ENCODE measurements at places on chromosomes 7 and 10. TPM values are rescaled to one million over a fixed set of nuclear protein-coding genes. Genes with fewer than 3 reads are reported as not detected.
A peak's percentile ranks its signal among the peaks of the same experiment; 100 is the strongest.

The CDK1 gene
- 1.8 TPM for total RNA-seq

The ADAP1 gene
- 11.7 TPM for total RNA-seq

The RAB18 gene
- total RNA-seq: 86.0 TPM

The POP7 gene
- total RNA-seq: 44.8 TPM

- H3K36me3 ChIP-seq: no peaks in the 10 kb centered on the region
- DNase-seq: no peak
- no peaks in the 10 kb centered on the region for H3K27me3 ChIP-seq
- no peak overlapping the region for H3K27ac ChIP-seq
- no peak overlapping the region for H3K4me3 ChIP-seq
These were observed 126.0 kb downstream of the SKIDA1 start for GRCh38 chr10:21399392-21400035.

DNA sequence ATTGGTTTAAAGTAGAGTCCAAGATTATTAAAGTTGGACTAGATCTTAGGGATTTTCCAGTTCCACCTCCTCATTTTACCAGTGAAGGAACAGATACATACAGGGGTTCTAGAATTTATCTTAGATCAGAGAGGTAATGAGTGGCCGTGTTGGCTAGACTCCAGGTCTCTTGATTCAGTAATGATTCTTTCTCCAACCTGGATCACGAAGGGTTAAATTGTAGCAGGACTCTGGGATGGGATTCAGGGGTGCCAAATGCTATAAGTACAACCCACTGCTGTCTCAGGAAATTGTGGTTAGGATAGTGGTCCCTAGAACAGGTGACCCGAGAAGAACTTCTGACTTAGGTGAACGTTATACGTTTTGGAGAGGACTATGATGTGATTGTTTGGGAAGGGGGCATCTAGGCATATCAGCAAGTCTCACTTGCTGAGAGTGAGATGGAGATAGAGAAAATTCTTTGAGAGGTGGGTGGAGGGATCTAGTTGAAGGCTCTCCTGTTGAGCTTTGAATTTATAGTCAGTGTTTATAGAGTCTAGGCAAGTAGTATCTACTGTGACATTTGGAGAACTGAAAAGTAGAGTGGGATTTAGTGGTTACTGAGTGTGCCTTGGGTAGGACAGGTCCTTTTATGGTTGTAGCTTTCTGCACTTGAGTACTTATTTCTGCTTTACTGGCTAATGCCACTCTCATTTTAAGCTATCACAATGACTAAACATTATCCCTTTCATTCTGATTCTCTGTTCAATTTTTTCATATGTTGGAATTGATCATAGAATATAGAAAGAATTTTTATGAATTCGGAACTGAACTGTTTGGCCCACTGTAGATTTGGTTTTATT lies 58.3 kb downstream of the ST7 start:
- peak overlapping the region; percentile 50 for H3K27ac ChIP-seq
- H3K27me3 ChIP-seq: no peaks in the 10 kb centered on the region
- no peak overlapping the region for H3K4me3 ChIP-seq
- no peaks in the 10 kb centered on the region for H3K36me3 ChIP-seq

GRCh38 chr7:13090959-13091358 lies 403.5 kb downstream of the ARL4A start:
- no peaks in the 10 kb centered on the region for H3K36me3 ChIP-seq
- DNase-seq: no peak
- H3K4me1 ChIP-seq: no peaks in the 10 kb centered on the region
- no peak overlapping the region for H3K27ac ChIP-seq

GRCh38 chr10:3324612-3325038 lies 152.0 kb upstream of the PITRM1 start:
- DNase-seq: no peak
- H3K27ac ChIP-seq: no peak overlapping the region
- H3K4me3 ChIP-seq: no peak overlapping the region
- no peaks in the 10 kb centered on the region for H3K27me3 ChIP-seq

- H3K36me3 ChIP-seq: no peaks in the 10 kb centered on the region
- peaks cover 11% of the 10 kb centered on the region for H3K4me1 ChIP-seq
- no peaks in the 10 kb centered on the region for H3K27me3 ChIP-seq
- no peak overlapping the region for H3K4me3 ChIP-seq
- DNase-seq: peak; percentile 87
These were observed 111.2 kb upstream of the KIAA1217 start for GRCh38 chr10:24097751-24098207.

- H3K36me3 ChIP-seq: peaks cover 79% of the 10 kb centered on the region
- no peaks in the 10 kb centered on the region for H3K4me1 ChIP-seq
- no peak overlapping the region for H3K4me3 ChIP-seq
- no peak overlapping the region for H3K27ac ChIP-seq
- no peak for DNase-seq
These were observed 26.4 kb upstream of the PPP3CB start for GRCh38 chr10:73522263-73522662.

GRCh38 chr7:96414931-96415292 lies 93.0 kb upstream of the SLC25A13 start:
- DNase-seq: peak; percentile 11
- no peaks in the 10 kb centered on the region for H3K27me3 ChIP-seq
- H3K4me3 ChIP-seq: no peak overlapping the region

- H3K36me3 ChIP-seq: no peaks in the 10 kb centered on the region
These were observed 66.3 kb upstream of the SLC25A13 start for GRCh38 chr7:96388166-96388565.

DNA sequence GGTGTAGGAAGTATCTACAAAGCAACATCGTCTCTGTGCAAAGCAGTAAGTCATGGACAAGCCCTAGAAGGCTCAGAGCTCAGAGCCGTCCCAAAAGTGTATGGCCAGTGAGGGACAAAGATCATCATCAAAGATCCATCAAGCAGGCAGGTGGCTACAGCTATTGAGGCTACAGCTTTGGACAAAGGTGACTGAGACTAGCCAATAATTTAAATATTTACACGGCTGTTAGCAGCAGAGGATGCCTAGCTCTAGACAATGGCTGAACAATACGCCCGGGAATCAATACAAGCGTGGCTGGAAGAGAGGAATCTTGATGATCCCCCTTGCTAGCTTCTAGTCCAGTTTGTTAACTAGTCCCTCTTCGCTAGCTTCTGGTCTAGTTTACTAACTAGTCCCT lies 17.9 kb downstream of the NMT2 start:
- DNase-seq: no peak
- no peaks in the 10 kb centered on the region for H3K36me3 ChIP-seq
- no peak overlapping the region for H3K4me3 ChIP-seq
- no peaks in the 10 kb centered on the region for H3K27me3 ChIP-seq

DNA sequence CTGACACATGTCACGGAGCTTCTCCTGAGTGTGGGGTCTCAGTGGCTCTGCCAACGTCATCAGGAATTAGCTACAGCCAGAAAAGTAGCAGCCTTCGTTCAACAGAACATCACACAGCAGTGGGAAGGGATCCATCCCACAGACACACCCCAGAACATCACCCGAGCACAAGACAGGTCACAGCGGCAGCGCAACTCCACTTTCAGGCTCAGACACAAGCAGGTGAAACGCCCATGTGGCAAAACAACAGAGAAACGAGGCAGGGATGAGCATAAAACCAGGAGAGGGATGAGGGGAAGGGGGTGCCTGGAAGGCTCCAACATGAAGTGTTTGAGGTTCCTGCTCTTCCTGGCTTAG lies 44.8 kb downstream of the CAMK2B start:
- H3K36me3 ChIP-seq: no peaks in the 10 kb centered on the region
- no peaks in the 10 kb centered on the region for H3K27me3 ChIP-seq
- no peak overlapping the region for H3K27ac ChIP-seq
- no peak overlapping the region for H3K4me3 ChIP-seq
- no peaks in the 10 kb centered on the region for H3K4me1 ChIP-seq

GRCh38 chr10:102269017-102269416 lies 23.7 kb downstream of the GBF1 start:
- H3K27me3 ChIP-seq: no peaks in the 10 kb centered on the region
- H3K27ac ChIP-seq: no peak overlapping the region
- H3K36me3 ChIP-seq: no peaks in the 10 kb centered on the region
- peaks cover 39% of the 10 kb centered on the region for H3K4me1 ChIP-seq
- H3K4me3 ChIP-seq: no peak overlapping the region

DNA sequence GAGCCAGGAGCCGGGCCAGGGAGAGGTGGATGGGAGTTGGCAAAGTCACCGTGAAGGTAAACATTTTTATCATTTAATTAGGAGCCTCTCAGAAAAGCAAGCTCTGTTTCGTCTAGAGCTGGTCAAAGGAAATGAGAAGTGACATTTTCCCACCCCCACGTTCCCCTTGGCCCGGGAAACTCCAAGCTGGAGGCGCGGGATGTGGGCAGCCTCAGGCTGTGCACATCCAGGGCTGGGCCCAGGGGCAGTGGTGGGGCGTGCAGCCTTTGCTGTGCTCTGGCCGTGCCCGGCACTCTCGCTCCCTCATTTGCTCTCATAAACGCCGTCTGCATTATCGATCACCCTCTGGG lies 135.6 kb upstream of the RET start:
- no peaks in the 10 kb centered on the region for H3K36me3 ChIP-seq
- H3K27ac ChIP-seq: no peak overlapping the region
- DNase-seq: no peak

DNA sequence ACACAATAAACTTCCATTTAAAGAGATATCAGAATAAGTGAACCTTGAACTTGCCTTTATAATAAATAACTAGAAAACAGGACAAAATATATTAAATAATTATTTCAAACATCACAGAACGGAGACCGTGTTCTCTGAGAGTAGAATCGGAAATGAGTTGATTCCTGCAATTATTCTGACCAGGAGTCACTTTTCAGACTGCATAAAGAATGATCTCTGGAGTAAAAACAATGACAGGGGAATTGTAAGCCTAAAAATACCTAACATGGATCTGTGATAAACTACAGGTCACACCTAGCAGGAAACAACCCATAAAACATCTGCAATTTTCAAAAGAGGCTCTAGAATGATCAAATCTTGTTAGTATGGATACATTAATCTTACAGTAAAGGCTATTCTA lies 577.5 kb upstream of the SORCS1 start:
- H3K4me1 ChIP-seq: no peaks in the 10 kb centered on the region
- H3K27me3 ChIP-seq: no peaks in the 10 kb centered on the region
- no peak overlapping the region for H3K4me3 ChIP-seq
- no peak overlapping the region for H3K27ac ChIP-seq

DNA sequence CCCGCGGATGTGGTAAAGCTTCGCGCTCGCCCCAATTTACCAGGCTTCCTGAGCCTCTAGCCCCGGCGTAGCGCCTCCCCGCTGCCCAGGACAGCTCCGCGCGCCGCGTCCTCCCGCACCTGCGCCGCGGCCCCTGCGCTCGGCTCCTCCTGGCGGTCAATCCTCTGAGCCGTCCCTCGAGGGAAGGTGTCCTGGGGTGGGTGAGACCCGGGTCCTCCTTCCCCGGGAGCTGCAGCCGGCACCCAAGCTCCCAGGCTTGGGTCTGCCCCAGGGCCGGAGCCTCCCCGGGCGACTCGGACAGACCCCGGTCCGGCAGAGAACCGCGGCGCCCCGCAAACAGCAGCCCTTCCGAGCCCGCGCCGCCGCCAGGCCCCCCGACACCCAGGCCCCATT lies 512 bp downstream of the OSBPL3 start:
- H3K27ac ChIP-seq: peak overlapping the region; percentile 89
- H3K4me1 ChIP-seq: peaks cover 3% of the 10 kb centered on the region
- no peaks in the 10 kb centered on the region for H3K36me3 ChIP-seq
- H3K27me3 ChIP-seq: no peaks in the 10 kb centered on the region

GRCh38 chr7:37945336-37945735 lies 24.9 kb downstream of the EPDR1 start:
- H3K27me3 ChIP-seq: no peaks in the 10 kb centered on the region
- H3K4me3 ChIP-seq: no peak overlapping the region
- no peak for DNase-seq
- H3K4me1 ChIP-seq: peaks cover 13% of the 10 kb centered on the region

DNA sequence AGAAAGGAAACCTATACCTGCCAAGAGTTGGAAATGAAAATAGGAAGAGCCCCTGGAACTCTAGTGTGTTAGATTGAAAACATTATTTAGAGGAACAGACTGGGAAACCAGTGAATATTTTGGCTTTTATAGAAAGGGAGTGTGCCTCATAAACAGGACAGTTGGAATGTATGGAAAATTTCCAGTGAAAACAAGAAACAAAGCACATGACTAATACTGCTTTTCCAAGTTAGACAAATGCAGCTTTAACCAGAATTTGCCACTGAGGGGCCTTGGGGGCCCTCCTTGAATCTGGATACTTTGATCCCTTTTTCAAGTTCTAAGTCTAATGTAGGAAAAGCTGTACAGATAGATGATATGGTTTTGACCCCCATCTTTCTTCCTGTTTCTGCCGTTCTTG lies 21.2 kb downstream of the ITGB8 start:
- no peaks in the 10 kb centered on the region for H3K27me3 ChIP-seq
- H3K36me3 ChIP-seq: no peaks in the 10 kb centered on the region
- H3K4me1 ChIP-seq: peaks cover 23% of the 10 kb centered on the region

GRCh38 chr10:61959814-61960213 lies 58.3 kb downstream of the ARID5B start:
- no peaks in the 10 kb centered on the region for H3K27me3 ChIP-seq
- no peak overlapping the region for H3K27ac ChIP-seq
- H3K36me3 ChIP-seq: no peaks in the 10 kb centered on the region
- H3K4me3 ChIP-seq: no peak overlapping the region
- no peaks in the 10 kb centered on the region for H3K4me1 ChIP-seq
- DNase-seq: no peak

DNA sequence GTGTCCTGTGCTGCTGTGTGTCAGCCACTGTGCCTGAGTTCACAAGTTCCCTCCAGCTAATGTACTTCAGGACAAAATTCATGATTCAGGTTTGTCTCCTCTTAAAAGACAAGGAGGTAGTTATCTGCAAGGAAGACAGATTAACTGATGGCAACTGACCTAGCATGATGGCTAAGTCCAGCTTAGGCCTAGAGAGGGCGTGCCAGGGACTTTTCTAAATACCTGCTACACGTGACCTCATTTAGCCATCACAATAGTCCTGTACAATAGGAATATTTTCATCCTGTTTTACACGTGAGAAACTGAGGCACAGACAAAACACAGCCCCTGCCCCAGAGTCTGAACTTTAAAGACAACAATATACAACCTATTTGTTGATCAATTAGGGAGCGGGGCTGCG lies 275.7 kb downstream of the XPNPEP1 start:
- H3K4me3 ChIP-seq: no peak overlapping the region
- H3K36me3 ChIP-seq: no peaks in the 10 kb centered on the region
- H3K27me3 ChIP-seq: no peaks in the 10 kb centered on the region
- no peak overlapping the region for H3K27ac ChIP-seq

DNA sequence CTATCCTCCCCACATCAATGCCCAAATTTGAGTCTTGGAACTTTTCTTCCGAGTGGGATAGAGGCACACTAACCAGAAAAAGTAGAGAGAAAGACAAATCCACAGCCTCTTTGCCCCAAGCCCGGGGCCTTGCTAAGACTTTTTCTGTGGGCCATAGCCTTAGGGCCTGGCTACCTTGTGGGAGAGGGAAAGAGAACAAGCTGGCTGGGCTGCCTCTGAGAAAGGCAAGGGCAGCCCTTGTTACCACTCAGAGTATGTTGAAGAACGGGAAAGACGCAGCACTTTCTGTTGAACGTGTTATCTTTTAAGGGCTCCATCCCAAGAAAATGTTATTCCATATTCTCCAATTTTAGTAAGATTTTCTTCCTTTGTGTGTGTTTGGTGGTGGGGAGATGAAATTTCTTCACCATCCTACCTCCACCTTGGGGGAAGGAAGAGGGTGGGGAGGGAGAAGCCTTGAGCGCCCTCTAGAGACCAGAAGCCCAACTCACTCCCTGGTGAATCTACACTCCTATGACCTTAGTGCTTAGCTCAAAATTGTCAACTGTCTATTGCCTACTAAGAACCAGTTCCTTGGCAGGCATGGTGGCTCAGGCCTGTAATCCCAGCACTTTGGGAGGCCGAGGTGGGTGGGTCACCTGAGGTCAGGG lies 3.9 kb upstream of the NRF1 start:
- peaks cover 11% of the 10 kb centered on the region for H3K4me1 ChIP-seq
- no peak overlapping the region for H3K4me3 ChIP-seq
- DNase-seq: no peak
- no peak overlapping the region for H3K27ac ChIP-seq
- no peaks in the 10 kb centered on the region for H3K36me3 ChIP-seq
- H3K27me3 ChIP-seq: no peaks in the 10 kb centered on the region
